ENCODE measurements at places on chromosomes 7 and 10. TPM values are rescaled to one million over a fixed set of nuclear protein-coding genes. Genes with fewer than 3 reads are reported as not detected.

The PLCE1 gene
- polyA plus RNA-seq = 0.49 TPM

The PRPS1L1 gene
- polyA plus RNA-seq = not detected

The ACHE gene
- polyA plus RNA-seq = not detected

The GRID2IP gene
- 0.09 TPM for polyA plus RNA-seq

The LRRD1 gene
- polyA plus RNA-seq = not detected

The CYP3A5 gene
- polyA plus RNA-seq = 0.16 TPM

The IGFBP3 gene
- polyA plus RNA-seq = 0.33 TPM

The ACSM6 gene
- polyA plus RNA-seq = not detected

The TRPV5 gene
- polyA plus RNA-seq = not detected

The SFR1 gene
- polyA plus RNA-seq = 12.4 TPM

The PTF1A gene
- not detected for polyA plus RNA-seq

The STEAP4 gene
- 0.09 TPM for polyA plus RNA-seq

The CLDN4 gene
- not detected for polyA plus RNA-seq

The SLC25A40 gene
- polyA plus RNA-seq = 15.7 TPM

The OR9A2 gene
- polyA plus RNA-seq = not detected

Measured in IgD-negative memory B cell (primary cell).